ENCODE measurements at places on chromosomes 4 and X.

DNA sequence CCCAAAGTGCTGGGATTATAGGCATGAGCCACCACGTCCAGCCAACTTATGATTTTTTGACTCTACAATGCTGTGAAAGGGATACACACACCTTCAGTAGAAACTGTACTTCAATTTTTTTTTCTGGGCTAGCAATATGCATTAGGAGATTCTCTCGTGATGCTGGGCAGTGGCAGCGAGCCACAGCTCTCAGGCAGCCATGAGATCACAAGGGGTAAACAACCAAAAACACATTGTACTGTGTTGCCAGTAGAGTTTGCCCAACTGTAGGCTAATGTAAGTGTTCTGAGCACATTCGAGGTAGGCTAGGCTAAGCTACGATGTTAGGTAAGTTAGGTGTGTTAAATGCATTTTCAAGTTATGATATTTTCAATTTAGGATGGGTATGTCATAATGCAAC is 25.7 kb downstream of the RAB33A start:
- no peak for DNase-seq

- no peak for DNase-seq
These were observed 115.4 kb upstream of the NAP1L5 start for GRCh38 chr4:88813013-88813412.

DNA sequence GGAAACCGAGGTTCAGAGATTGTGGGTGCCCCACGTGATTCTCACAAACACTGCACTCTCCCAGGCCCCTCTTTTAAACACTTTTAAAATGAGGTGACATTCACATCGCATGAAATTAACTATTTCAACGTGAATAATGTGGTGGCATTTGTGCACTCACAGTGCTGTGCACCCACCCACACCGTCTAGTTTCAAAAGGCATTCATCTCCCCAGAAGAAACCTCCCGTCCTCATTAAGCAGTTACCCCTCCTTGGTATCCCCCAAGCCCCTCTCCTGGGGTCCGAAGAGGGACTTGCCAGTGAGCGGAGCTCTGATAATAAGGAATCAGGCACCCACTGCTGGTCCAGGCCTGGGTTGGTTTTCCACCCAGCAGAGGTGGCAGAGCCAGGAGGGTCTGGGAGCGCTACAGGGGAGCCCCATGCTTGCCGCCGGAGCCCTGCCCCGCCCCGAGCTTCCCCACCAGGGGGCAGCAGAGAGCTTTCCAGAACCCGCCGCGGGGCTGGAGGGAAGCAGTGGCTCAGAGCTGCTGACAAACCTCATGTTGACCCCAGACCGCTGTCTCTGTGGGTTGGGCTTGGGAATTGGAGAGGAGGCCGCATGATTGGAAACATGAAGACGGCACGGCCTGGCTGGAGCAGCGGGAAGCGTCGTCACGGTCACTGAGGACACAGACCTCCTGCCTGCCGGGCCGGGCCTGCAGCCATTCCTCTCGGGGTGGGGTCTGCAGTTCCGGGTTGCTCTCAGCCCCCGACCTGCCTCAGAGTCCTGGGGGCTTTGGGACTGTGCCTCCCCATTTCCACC is 27.5 kb upstream of the HTRA3 start:
- peak; percentile 91 for DNase-seq

GRCh38 chrX:53086464-53086863 is 4.3 kb downstream of the TSPYL2 start:
- DNase-seq, result no peak

GRCh38 chr4:40621592-40622512 is 7.8 kb downstream of the RBM47 start:
- peak; percentile 87 for DNase-seq
